T-helper 2 cell treated with Interferon-gamma antibody and Interleukin-4, amounts not matched to agents 5 μg/mL and 100 μg/mL, for 36 hours (primary cell): ENCODE measurements at places on chromosomes 1 and 21.
A peak's percentile ranks its signal among the peaks of the same experiment; 100 is the strongest.

- DNase-seq, result no peak
These were observed 58.5 kb upstream of the BCL10 start for GRCh38 chr1:85334962-85335361.

GRCh38 chr1:90881034-90881433 lies 140.8 kb downstream of the ZNF644 start:
- DNase-seq, result no peak

GRCh38 chr1:226390681-226391080 lies 17.2 kb downstream of the PARP1 start:
- no peak for DNase-seq

DNA sequence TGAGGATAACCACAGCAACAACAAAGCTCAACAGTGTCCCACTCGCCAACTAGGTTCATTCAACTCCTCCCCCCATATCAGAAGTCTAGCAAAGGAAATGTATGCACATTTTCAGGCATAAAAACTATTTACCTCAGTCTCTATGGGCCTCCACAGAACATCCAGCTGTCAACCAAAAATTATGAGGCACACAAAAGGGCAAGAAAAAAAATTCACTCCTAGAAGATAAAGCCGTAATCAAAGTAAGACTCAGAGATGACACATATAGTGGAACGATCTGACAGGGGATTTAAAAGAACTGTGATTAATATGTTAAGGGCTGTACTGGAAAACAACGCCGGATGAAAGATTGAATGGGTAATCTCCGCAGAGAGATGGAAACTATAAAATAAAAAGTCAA lies 158.7 kb downstream of the NTPCR start:
- no peak for DNase-seq

DNA sequence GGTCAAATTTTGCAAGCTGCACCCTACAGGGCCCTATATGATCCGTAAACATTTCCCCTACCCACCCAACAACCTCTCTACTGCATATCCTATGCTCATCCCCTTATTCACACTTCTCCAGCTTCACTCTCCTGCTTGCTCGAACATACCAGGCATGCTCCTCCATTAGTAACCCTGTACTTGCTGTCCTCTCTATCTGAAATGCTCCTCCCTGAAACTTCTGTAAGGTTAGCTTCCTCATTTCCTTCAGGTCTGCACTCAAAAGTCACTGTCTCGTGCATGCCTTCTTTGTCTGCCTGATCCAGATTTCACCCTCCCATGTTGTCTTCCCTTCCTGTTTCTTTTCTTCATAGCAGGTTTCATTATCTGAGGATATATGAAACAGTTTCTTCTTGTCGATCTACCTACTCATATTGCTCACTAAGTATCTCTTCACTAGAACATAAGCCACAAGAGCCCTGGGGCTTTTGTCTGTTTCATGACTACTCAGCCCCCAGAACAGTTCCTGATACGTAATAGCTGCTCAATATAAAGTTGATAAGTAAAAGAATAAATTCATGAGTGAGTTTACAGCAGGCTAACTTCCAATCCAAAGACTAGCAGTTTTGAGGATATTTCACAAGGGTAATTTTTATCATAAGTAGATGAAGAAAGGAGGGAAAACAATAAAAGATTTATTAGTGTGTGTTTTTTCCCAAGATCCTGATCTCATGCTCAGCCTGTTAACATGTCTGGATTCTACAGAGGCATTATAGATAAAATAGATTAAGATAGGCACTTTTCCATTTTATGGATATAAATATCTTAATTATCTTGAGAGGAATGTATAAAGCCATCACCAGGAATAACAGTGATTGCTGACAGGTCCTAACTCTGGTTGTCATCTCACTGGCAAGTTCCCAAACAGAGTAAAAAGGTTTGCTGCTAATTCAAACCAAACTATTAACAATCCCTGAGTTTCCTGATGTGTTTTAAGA lies 392.5 kb upstream of the ESRRG start:
- DNase-seq, result no peak

- DNase-seq, result no peak
These were observed 175.5 kb downstream of the ASTN1 start for GRCh38 chr1:176989023-176989422.

GRCh38 chr1:187396929-187397796 lies 568.4 kb downstream of the PLA2G4A start:
- no peak for DNase-seq

DNA sequence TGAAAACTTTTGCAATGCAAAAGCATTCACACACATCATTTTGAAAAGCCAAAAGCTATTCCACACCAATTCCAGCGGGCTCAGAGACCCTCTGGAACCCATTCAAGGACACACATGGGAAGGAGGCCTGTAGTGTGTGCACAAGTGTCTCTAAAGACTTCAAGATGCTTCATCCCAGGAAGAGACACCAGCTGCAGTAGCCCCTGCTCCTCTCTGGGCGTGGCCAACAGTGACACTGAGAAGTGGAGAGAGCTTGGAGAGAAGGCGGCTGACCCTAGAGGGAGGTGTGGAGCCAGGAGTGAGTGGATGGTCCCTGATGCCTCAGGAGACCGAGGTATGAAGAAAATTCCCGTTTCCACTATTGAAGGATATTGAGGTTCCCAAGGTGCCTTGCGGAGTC lies 14.9 kb upstream of the TNNI1 start:
- DNase-seq, result no peak

DNA sequence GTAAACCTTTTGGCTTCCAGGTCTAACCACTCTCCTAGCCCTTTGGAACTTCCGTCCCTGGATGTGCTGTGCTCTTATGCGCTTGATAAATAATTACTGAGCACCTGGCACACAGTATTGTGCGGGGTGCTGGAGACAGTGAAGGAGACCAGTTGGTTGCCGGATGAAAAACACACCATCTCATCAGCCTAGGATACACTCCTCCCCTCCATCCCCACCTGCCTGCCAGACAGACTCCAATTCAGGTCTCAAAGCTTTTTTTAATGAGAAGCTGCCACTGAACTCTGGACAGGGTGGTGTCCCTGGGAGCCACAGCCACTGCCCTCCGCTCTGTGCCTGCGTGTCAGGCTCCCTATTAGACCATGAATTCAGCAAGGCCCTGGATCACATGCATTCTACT lies 9.2 kb downstream of the GNB1 start:
- no peak for DNase-seq

DNA sequence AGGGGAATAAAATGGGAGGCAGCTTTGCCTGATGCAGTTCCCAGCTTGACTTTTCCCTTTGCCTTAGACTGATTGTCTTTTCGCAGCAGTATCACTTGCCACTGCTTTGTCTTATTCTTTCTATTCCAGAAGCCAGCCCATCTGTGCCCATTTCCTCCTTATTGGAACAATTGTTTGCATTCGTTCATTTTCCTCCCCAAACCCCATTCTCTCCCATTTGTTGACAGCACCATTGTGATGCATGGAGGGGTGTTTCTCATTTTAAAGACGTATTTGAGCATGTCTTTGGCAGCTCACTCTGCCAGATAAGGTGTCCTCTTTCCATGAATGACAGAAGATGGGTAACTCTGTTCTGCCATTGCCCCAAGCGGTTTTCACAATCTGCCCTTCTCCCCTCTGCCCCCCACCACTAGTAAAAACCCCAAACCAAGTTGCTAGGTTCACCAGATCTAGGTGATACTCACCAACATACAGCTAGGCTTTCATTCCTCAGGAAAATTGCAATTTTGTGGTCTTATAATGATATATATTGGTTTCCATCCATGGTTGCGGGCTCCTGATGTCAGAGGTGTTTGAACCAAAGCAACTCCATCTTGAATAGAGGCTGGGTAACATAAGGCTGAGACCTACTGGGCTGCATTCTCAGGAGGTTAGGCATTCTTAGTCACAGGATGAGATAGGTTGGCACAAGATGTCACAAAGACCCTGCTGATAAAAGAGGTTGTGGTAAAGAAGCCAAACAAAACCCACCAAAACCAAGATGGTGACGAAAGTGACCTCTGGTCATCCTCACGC lies 30.8 kb downstream of the SERBP1 start:
- no peak for DNase-seq

DNA sequence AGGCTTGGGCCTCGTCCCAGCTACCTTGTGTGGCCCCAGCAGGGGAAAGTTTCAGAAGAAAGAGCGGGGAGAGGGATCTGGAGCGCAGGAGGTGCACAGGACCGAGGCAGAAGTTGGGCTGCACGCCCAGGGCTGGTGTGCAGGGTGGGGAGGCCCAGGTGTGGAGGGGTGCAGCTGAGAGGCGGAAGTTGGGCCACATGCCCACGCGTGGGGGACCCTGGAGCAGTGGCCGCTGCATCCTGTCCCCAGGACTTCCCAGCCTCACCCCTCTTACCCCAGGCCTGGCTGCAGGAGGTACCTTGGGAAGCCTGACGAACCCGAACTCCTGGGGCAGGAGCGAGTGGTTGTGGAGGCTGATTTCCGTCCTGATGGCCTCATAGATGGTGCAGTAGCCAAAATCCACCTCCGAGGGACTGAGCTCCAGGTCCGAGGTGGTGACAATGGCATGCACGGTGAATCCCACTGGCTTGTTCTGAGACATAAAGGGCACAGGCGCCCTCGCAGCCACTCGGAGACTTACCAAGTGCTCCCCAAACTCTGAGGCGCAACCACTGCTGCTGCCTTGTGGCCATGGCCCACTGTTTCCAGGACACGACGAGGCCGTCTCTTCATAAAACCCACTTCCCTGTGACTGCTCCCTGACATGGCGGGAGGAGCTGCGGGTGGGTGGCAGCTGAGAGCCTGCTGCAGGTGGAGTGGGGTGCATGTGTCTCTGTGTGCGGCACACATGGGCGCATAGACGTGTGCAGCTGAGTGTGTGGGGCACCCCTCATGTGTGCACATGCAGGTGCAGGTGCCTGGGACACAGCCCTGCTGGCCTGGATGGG lies 20.4 kb upstream of the TMEM52 start:
- DNase-seq, result no peak

DNA sequence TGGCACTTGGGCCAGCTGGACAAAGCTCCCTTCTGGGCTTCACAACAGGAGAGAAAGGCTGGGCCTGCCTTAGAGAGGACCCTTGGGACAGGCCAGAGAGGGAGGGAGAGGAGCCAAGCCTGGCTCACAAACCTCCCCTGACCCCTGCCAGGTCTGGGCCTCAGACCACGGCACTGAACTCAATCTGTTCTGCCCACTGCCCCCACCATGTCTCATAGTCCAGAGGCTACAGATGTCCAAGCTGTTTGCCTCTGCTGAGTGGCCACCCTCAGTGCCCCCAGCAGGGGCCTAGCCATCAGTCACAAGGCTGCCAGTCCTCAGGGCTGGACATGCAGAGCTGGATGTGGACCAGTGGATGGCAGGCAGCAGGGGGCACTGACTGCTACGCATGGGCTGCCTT lies 13.0 kb upstream of the DMBX1 start:
- no peak for DNase-seq

GRCh38 chr1:72224506-72224905 lies 57.8 kb downstream of the NEGR1 start:
- no peak for DNase-seq

DNA sequence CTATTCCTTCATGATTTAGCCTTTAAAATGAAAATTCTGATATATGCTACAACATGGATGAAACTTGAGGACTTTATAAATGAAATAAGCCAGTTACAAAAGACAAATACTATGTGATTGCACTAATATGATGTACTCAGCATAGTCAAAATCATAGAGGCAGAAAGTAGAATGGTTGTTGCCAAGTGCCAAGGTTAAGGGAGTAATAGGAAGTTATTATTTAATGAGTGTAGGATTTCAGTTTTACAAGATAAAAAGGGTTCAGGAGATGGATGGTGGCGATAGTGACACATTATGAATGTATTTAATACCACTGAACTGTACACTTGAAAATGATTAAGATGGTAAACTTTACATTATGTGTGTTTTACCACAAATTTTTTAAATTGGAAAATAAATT lies 73.1 kb upstream of the FMN2 start:
- DNase-seq, result no peak

GRCh38 chr1:114286179-114286578 lies 132.5 kb upstream of the SYT6 start:
- DNase-seq, result no peak

GRCh38 chr1:200780545-200781369 lies 42.1 kb downstream of the CAMSAP2 start:
- DNase-seq, result no peak

- DNase-seq, result no peak
These were observed 168.9 kb upstream of the HOOK1 start for GRCh38 chr1:59645893-59646292.

- peak; percentile 83 for DNase-seq
These were observed 65.7 kb downstream of the MAP3K7CL start for GRCh38 chr21:29195981-29196669.

- no peak for DNase-seq
These were observed 12.6 kb downstream of the CD101 start for GRCh38 chr1:117014209-117014608.

GRCh38 chr21:41932576-41933312 lies 21.1 kb downstream of the C2CD2 start:
- DNase-seq, result no peak

DNA sequence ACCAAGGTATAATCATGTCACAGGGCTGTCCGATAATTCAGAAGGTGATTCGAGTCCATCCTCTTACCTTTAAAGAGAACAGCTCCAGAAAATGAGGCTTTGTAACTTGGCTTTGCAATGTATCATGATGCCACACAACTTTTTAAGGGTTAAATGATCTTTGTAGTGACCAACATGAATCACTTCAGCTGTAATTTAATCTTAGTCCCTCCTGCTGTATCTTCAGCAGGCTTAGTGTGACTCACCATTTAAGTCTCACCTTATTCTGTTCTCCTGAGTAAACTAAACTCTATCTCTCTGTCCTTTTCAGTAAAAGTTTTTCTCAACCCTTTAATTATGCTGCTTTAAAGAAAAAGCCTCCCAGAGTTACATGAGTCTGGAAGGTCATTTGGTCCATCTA lies 1.9 kb upstream of the HIVEP3 start:
- no peak for DNase-seq

GRCh38 chr1:33161061-33161681 lies 20.7 kb downstream of the TRIM62 start:
- no peak for DNase-seq

- DNase-seq, result no peak
These were observed 4.5 kb upstream of the TRIM17 start for GRCh38 chr1:228420968-228421826.

- peak; percentile 6 for DNase-seq
These were observed 1.1 kb downstream of the TOR1AIP1 start for GRCh38 chr1:179883040-179883744.

- no peak for DNase-seq
These were observed 143.2 kb downstream of the KCTD3 start for GRCh38 chr1:215710036-215710898.

- peak; percentile 60 for DNase-seq
These were observed 37.1 kb upstream of the EPB41 start for GRCh38 chr1:28877132-28877781.

- no peak for DNase-seq
These were observed 27.1 kb downstream of the FTCD start for GRCh38 chr21:46128106-46128932.

GRCh38 chr1:229158927-229159326 lies 112.0 kb upstream of the RAB4A start:
- DNase-seq, result no peak

- no peak for DNase-seq
These were observed 57.9 kb downstream of the BRINP2 start for GRCh38 chr1:177228693-177229065.

GRCh38 chr1:6414443-6414844 lies 5.3 kb downstream of the HES2 start:
- peak; percentile 39 for DNase-seq
